ENCODE measurements at places on chromosomes 1 and 21.

- no peak for DNase-seq
Observed at GRCh38 chr21:42427809-42428419, 24.2 kb downstream of the UBASH3A start.

DNA sequence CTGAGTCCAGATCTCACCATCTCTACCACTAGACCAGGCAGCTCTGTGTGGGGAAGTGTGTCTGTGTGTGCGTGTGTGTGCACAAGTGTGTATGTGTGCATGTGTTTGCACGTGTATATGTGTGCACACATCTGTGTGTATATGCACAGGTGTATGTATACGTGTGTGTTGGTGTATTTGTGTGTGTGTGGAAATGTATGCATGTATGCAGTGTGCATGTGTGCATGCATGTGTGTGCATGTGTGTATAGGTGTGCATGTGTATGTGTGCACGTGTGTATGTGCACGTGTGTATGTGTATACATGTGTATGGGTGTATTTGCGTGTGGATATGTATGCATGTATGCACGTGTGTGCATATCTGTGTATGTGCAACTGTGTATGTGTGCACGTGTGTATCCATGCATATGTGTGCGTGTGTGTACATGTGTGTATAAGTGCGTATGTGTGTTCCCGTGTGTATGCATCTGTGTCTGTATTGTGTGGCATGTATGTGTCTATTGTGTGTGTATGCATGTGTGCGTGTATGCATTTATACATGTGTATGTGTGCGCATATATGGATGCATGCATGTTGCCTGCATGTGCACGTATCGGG is 3.1 kb downstream of the PLEKHN1 start:
- no peak for DNase-seq

GRCh38 chr1:241156231-241156965 is 200.6 kb downstream of the RGS7 start:
- DNase-seq = no peak

GRCh38 chr1:113978863-113979702 is at the start of gene OLFML3:
Gene OLFML3 (plus strand): TSS chr1:113979474. CDS start chr1:113979517, 43 bp downstream.
- DNase-seq = peak; percentile 71

- DNase-seq = no peak
Observed at GRCh38 chr1:192763756-192764155, 45.1 kb upstream of the RGS2 start.

GRCh38 chr1:158998781-158999161 is 10.9 kb upstream of the IFI16 start:
- DNase-seq = peak; percentile 12

DNA sequence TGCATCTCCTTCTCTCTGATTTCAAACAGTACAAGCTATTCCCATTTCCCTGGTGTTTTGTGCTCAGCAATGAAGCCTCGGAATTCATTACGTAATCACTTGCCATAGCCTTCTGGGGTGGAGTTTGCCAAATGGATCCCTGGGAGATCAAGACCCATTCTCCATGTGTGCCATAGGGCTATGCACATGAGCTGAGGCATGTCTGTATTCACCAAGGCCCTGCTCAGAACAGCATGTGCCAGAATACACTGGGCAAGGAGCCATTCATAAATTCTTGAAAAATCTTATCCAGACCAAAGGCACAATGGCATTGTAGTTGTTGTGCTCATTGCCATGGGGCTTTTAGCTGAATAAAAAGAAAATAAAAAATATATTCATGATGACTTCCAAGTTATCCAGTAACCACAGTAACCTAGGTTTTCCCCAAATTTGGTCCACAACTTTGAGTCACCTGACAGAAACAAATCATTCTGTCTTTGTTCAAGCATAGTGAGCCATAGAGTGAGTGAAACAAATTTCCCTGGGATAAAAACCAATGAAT is 53.0 kb downstream of the CRB1 start:
- DNase-seq = no peak

- no peak for DNase-seq
Observed at GRCh38 chr1:109319114-109319513, 12.3 kb upstream of the MYBPHL start.

DNA sequence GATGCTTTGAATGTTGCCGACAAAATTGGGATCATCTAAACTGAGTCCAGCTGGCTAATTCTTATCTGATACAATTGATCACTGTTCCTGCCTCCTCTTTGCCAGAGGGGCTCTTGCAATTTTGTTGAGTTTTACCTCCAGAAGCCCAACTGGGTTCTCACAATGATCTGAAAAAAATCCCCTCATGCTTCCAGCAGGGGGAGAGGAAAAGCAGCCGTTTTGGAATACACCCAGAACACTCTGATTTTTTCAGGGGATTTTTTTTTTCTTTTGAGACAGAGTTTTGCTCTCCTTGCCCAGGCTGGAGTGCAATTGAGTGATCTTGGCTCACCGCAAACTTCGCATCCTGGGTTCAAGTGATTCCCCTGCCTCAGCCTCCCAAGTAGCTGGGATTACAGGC is 13.9 kb upstream of the RERE start:
- no peak for DNase-seq

GRCh38 chr1:177847843-177848242 is 122.0 kb downstream of the SEC16B start:
- DNase-seq = no peak

- DNase-seq = no peak
Observed at GRCh38 chr1:6300342-6301048, 39.6 kb upstream of the GPR153 start.

- no peak for DNase-seq
Observed at GRCh38 chr1:225871359-225872074, 10.7 kb downstream of the TMEM63A start.

- no peak for DNase-seq
Observed at GRCh38 chr1:171245458-171246064, 2.7 kb upstream of the FMO1 start.

DNA sequence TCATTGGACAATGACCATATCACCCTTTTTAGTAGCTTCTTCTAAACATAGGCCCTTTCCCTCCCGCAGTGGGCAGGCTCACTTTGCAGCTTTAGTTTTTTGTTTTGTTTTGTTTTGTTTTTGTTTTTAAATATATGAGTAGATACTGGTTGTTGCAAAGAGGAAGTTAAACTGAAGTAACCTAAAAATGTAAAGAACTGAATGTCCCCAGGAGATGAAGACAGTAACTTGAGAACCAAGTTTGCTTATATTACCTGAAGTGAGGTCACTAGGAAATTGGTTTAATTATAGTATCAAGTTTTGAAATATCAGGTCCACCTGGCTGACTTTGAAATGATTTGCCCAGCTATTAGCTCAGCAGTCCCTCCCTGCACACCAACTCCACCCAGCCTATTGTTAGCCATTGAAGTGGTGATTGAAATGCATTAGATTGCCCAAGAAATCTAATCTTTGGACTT is 18.2 kb downstream of the SMAP2 start:
- no peak for DNase-seq

- no peak for DNase-seq
Observed at GRCh38 chr1:25566176-25566729, 22.8 kb downstream of the LDLRAP1 start.

- DNase-seq = no peak
Observed at GRCh38 chr21:45441431-45442255, 36.7 kb downstream of the COL18A1 start.

GRCh38 chr1:101363891-101364318 is 127.1 kb downstream of the S1PR1 start:
- no peak for DNase-seq

GRCh38 chr1:226599636-226600238 is 51.2 kb downstream of the STUM start:
- DNase-seq = no peak

GRCh38 chr1:37147906-37148305 is 113.6 kb upstream of the GRIK3 start:
- no peak for DNase-seq

- DNase-seq = no peak
Observed at GRCh38 chr1:61743716-61744580, 1.7 kb downstream of the PATJ start.

DNA sequence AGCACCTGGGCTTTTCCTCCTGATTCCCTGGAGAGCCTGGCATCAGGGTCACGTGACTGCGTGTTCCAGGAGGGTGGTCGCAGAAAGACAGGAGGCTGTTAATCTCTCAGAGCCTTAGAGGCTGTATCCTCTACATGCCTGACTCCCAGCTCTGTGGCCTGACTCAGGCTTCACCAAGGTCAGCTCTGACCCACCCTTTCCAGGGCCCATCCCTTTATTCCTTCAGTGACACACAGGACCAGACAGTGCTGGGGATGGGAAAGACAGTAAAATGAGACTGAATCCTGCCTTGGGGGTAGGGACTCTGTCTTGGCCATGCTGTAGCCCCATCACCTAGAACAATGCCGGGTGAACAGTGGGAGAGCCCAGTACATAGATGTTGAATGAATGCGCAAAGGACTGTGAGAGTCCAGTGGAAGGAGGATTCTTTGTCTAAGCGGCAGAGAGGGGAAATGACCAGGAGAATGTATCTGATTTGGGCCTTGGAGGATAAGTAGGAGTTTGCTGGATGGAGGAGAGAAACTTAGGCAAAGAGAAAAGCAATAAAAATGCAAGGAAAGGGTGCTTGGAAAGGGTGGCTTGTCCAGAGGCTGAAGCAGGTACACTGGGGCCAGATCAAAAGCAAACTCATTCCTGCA is 33.0 kb downstream of the EPHX1 start:
- no peak for DNase-seq

DNA sequence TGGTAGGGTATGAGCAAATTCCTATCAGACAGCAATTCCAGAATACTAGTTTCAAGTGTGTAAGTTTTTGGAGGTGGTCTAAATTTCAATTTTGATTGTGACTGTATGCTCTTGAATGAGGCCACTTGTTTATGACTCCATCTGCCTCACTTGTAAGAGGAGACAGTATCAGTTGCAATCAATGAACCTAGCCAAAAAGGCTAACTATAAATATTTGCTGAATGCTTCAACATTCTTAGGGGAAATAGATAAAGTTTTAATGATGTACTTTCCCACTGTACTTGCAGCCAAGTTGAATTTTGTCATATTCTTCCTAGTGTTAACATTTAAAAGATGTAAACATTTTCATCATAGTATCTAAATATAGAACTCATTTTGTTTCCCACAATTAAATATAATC is 32.1 kb upstream of the RWDD3 start:
- no peak for DNase-seq

GRCh38 chr21:45465105-45465504 is 60.1 kb downstream of the COL18A1 start:
- no peak for DNase-seq

- DNase-seq = no peak
Observed at GRCh38 chr1:210457568-210457967, 128.9 kb downstream of the HHAT start.

- no peak for DNase-seq
Observed at GRCh38 chr1:4057603-4058002, 157.5 kb upstream of the C1orf174 start.

GRCh38 chr1:13769212-13769611 is 69.2 kb downstream of the PRDM2 start:
- DNase-seq = no peak

DNA sequence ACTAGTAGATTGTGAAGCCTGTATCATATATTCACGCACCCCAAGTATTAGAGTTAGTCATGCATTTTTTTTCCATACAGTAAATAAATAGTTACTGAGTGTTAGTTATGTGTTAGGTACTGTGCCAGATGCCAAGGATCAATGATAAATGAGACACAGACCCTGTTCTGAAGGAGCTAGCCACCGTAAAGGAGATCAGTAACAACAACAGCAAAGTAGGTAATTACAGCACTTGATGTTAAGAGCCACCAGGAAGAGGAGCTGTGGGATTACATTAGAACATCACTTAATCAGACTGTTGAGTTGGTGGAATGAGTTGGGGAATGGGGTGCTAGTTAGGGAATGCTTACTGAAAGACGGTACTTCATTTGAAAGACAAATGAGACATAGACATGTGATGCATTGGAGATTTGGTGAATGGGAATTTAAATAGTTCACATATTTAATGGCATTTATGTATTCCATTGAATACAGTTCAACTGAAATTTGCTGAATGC is 21.0 kb downstream of the PRKAA2 start:
- no peak for DNase-seq

- DNase-seq = no peak
Observed at GRCh38 chr1:31614414-31615005, 3.0 kb upstream of the HCRTR1 start.

DNA sequence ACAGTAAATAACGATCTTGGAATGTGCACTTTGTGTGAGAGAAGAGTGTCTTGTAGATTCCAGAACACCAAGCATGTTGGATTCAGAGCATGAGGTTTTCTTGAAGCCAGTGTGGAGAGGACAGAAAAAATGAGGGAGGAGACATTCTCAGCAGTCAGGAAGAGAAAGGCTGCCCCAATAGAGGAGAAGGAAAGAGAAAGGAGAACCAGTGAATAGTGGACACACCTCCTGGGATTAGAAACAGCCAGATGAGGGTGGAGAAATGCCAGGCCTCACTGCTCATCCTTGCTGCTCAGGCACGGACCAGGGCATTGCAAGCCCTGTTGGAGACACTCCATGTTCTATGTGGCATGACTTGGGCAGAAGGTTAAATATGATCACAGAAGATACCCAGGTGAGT is 69.0 kb upstream of the KAZN start:
- no peak for DNase-seq

GRCh38 chr1:226625832-226626576 is 77.4 kb downstream of the STUM start:
- no peak for DNase-seq

DNA sequence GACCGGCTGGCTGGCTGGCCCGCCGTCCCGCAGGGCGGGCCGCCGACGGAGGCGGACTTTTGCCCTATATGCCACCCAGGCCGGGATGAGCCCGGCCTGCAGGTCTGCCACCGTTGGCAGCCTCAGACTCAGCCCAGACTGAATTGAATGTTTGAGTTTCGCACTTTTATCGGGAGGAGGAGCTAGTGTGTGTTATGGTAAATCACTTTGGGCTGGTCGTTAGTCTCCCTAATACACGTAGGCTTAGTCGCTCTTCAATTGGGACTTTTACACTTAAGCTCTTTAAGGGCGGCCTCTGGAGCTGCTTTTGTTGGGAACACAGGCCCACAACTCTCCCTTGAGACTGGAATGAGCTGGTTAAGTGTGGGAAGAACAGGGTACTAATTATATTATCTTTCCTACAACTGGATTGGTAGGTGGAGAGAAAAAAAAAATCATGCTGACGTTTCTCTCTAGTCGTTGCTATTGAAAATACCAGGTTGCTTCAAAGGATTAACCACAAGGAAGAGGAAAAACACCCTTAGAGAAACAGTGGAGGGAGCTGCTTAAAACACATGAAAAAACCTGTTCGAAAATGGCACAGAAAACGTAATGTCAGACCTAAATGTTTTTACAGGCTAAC is 1.4 kb upstream of the IRF2BP2 start:
- no peak for DNase-seq

Measured in caudate nucleus (tissue), 63 donors.